ENCODE measurements at places on chromosomes 13 and 19. TPM values are rescaled to one million over a fixed set of nuclear protein-coding genes. Genes with fewer than 3 reads are reported as not detected.

GRCh38 chr13:44287958-44288357, 85.7 kb upstream of the SERP2 start:
- DNase-seq: no peak

GRCh38 chr13:77422724-77423123, 95.8 kb upstream of the MYCBP2 start:
- no peak for DNase-seq

DNA sequence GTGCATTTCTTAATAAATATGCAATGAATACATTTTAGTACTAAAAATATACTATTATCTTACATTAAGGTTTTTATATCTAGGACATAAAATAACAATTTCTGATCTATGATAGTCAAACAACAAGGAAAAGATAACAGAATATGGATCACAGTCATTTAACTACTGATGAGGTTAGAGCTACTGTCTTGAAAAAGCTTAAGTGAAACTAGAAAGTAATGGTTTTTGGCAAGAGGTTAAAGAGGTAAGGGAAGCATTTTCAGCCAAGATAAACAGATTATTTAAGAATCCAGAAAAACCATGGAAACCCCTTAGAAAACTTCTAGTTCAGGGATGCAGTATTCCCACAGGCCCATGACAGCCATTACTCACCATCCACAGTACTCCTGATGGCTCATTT, 787.4 kb downstream of the DACH1 start:
- DNase-seq: no peak

DNA sequence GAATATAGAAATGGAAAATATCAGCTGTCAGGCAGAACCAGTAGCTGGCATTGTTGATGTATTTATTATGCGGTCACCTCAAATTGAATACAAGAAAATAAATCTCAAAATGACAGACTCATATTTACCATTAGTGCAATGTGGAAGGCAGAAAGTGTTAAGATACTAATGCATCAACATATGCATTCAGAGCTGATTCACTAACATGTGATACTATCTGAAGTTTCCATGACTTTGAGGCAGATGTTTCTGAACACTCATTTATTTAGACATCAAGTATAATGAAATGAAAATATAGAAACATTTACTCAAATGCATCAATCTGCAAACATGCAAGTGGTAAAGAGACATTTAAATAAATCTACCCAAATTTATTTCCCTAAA, 474.2 kb upstream of the SLC10A2 start:
- no peak for DNase-seq

DNA sequence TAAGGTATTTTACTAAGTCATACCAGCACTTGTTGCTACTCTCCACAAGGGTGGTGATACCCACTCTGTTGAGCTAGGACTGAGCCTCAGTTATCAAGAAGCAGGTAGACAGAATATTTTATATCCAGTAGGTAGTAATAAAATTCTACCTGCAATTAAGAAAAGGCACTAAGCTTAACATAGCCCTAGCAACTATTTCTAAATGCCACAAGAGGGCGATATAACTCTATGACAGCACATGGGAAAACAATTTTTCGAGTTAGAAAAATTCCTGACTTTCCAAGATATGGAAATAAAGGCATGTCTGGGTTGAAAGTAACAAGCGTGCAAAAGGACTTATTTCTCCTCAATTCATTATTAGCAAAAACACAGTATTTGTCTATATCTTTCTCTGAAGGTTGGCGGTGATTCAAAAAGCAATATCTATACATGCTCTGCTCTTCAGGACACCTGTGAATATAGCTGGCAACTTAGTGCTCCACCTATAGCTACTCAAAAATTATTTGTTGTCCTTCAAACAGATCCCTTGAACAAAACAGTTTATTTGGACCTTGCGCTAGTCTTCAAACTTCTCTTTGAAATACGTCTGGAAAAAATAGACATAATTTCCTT, 14.7 kb downstream of the CCDC169 start:
- DNase-seq: peak; percentile 31

Gene NLRP9
- total RNA-seq: not detected

Gene ZNF491
- total RNA-seq: 6.2 TPM
